Placental pericyte (primary cell): ENCODE measurements at places on chromosomes 3 and 15. TPM values are rescaled to one million over a fixed set of nuclear protein-coding genes. Genes with fewer than 3 reads are reported as not detected.

The KAT2B gene
- 3.7 and 8.6 TPM in 2 replicates for total RNA-seq

The COX17 gene
- total RNA-seq = 7.9 and 12.3 TPM in 2 replicates

The SLC22A13 gene
- total RNA-seq = 0.43 and 0.44 TPM in 2 replicates

The CADM2 gene
- not detected in 2 replicates for total RNA-seq

The RASGRF1 gene
- total RNA-seq = 0.22 and 0.43 TPM in 2 replicates

The KBTBD13 gene
- total RNA-seq = not detected in 2 replicates

The PLA2G4E gene
- total RNA-seq = not detected in 2 replicates

The MEGF11 gene
- total RNA-seq = under 0.01 TPM in 1 of 2 replicates, not detected in the other

The CYP8B1 gene
- not detected in 2 replicates for total RNA-seq

The RASGRP1 gene
- total RNA-seq = 0.22 TPM in 1 of 2 replicates, not detected in the other

The FEZF2 gene
- total RNA-seq = not detected in 2 replicates

The TMEM266 gene
- not detected in 2 replicates for total RNA-seq

The CHL1 gene
- not detected in 2 replicates for total RNA-seq

The ALDH1L1 gene
- total RNA-seq = 0.44 and 1.3 TPM in 2 replicates

The DISP2 gene
- 0.14 and 0.44 TPM in 2 replicates for total RNA-seq

The SLC22A14 gene
- under 0.01 and 0.14 TPM in 2 replicates for total RNA-seq

The ACTC1 gene
- under 0.01 and 1.4 TPM in 2 replicates for total RNA-seq

The HIGD2B gene
- total RNA-seq = not detected in 2 replicates

The ZNF502 gene
- total RNA-seq = 3.9 and 4.3 TPM in 2 replicates

The MASP1 gene
- 71.7 and 214 TPM in 2 replicates for total RNA-seq

The FANCD2OS gene
- total RNA-seq = not detected in 2 replicates

The TYRO3 gene
- 7.7 and 13.6 TPM in 2 replicates for total RNA-seq

The VPS8 gene
- 51.9 and 61.8 TPM in 2 replicates for total RNA-seq

The EFHB gene
- not detected in 2 replicates for total RNA-seq

The GOLGA8O gene
- 0.43 and 0.44 TPM in 2 replicates for total RNA-seq

The AQR gene
- 28.4 and 35.2 TPM in 2 replicates for total RNA-seq

The CPNE4 gene
- not detected in 2 replicates for total RNA-seq

The TTLL13 gene
- total RNA-seq = not detected in 2 replicates

The NRG4 gene
- total RNA-seq = not detected in 2 replicates

The LRTM1 gene
- not detected in 2 replicates for total RNA-seq

The DHFR2 gene
- 3.1 and 4.2 TPM in 2 replicates for total RNA-seq

The A4GNT gene
- not detected in 2 replicates for total RNA-seq

The STRC gene
- under 0.01 TPM in 1 of 2 replicates, not detected in the other for total RNA-seq

The SLC12A1 gene
- not detected in 2 replicates for total RNA-seq

The CYP11A1 gene
- not detected in 2 replicates for total RNA-seq

The LNP1 gene
- total RNA-seq = 3.0 and 4.2 TPM in 2 replicates

The COL6A5 gene
- under 0.01 and 0.14 TPM in 2 replicates for total RNA-seq

The SENP2 gene
- 31.8 and 37.9 TPM in 2 replicates for total RNA-seq

The RTP4 gene
- total RNA-seq = 1.1 and 1.4 TPM in 2 replicates

The FOXL2NB gene
- total RNA-seq = 0.66 and 24.1 TPM in 2 replicates

The PLA2G4D gene
- not detected in 2 replicates for total RNA-seq

The LRRC2 gene
- 1.4 and 6.6 TPM in 2 replicates for total RNA-seq

The TM6SF1 gene
- 2.6 and 4.4 TPM in 2 replicates for total RNA-seq

The COLQ gene
- 0.29 and 0.66 TPM in 2 replicates for total RNA-seq

The MESP2 gene
- 0.29 TPM in 1 of 2 replicates, not detected in the other for total RNA-seq

The SNAP23 gene
- total RNA-seq = 93.2 and 95.9 TPM in 2 replicates

The DTX3L gene
- 21.7 and 29.2 TPM in 2 replicates for total RNA-seq

The PAQR9 gene
- total RNA-seq = not detected in 2 replicates

The ETFA gene
- 71.9 and 74.0 TPM in 2 replicates for total RNA-seq

The CCRL2 gene
- total RNA-seq = 0.57 TPM in 1 of 2 replicates, not detected in the other

The ATP13A5 gene
- total RNA-seq = not detected in 2 replicates

The C3orf85 gene
- not detected in 2 replicates for total RNA-seq

The REC114 gene
- total RNA-seq = not detected in 2 replicates

The TMEM207 gene
- total RNA-seq = not detected in 2 replicates

The ATP8B4 gene
- 2.7 and 5.3 TPM in 2 replicates for total RNA-seq
